Stimulated activated CD8-positive, alpha-beta memory T cell treated with anti-CD3 and anti-CD28 coated beads, Interleukin-4, amount 100 ng/mL, for 24 hours (primary cell): ENCODE measurements at places on chromosomes 13 and 19.
A peak's percentile ranks its signal among the peaks of the same experiment; 100 is the strongest.

DNA sequence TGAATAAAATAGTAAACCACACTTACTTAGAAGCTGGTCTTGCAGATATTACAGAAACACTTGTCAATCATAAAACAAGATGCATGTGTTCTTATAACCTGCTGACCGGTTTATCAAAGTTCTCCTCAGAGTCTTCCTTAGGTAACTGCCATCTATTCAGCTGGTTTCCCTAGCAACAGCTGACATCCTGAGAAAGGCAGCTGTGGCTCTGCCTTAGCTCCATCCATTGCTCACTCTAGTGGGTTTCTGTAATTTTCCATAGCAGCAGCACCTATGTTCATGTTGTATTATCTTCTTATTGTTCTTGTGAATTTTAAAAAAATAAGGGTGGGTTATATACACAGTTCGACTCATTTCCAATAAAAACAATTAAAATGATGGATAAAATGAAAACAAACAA, 87.8 kb downstream of the RAP2A start:
- no peak for DNase-seq

GRCh38 chr19:37874784-37875183, 31.6 kb downstream of the WDR87 start:
- no peak for DNase-seq

DNA sequence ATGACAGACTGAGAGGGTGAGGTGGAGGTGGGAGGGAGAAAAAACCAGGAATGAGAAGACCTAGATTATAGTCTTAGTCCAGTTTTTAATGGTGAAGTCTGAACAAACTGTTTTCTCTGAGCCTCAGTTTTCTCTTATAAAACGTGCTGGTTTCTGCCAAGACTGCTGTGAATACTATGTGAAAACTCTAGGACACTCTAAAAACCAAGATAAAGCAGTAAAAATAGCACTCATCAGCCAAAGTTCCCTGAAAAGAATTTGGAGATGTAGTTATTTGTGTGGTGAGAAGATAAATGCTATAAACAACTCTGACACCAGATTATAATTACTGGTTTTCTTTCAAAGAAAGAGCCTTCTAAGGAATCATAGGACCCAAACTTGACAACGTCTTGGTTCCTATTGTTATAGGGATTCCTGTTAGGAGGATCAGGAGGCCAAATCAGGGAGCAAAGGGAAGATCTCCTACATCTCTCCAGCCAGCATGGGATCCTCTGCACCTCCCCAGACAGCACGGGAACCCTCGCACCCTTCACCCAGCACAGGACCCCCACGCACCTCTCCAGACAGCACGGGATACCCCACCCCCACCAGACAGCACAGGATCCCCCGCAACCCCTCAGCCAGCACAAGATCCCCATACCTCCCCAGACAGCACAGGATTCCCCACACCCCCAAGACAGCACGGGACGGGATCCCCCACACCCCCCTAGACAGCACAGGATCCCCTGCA, 130.2 kb downstream of the MIPEP start:
- DNase-seq = no peak

DNA sequence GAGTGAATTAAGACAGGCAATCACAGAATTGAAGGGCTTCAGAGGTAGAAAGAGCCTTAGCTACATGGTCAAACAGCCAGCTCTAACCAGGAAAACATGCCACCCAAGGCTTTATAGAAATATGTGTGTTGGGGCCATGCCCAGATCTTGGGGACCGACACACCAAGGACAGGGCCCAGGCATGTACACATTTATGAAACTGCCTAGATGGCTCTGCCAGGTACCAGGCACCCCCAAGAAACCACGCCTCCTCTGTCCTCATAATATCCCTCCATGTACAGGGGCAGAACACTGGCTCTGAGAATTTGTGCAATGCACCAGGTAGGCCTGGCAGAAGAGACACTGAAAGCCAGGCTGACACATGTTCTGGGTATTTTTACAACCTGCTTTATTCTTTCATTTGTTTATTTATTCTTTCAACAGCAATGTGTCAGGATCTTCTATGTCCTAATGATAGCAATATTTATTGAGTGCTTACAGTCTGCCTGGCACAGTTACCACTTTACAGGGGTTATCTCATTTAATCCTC, 137.9 kb upstream of the LSM14A start:
- no peak for DNase-seq

GRCh38 chr13:66265371-66265770, 964.8 kb downstream of the PCDH9 start:
- DNase-seq = no peak

DNA sequence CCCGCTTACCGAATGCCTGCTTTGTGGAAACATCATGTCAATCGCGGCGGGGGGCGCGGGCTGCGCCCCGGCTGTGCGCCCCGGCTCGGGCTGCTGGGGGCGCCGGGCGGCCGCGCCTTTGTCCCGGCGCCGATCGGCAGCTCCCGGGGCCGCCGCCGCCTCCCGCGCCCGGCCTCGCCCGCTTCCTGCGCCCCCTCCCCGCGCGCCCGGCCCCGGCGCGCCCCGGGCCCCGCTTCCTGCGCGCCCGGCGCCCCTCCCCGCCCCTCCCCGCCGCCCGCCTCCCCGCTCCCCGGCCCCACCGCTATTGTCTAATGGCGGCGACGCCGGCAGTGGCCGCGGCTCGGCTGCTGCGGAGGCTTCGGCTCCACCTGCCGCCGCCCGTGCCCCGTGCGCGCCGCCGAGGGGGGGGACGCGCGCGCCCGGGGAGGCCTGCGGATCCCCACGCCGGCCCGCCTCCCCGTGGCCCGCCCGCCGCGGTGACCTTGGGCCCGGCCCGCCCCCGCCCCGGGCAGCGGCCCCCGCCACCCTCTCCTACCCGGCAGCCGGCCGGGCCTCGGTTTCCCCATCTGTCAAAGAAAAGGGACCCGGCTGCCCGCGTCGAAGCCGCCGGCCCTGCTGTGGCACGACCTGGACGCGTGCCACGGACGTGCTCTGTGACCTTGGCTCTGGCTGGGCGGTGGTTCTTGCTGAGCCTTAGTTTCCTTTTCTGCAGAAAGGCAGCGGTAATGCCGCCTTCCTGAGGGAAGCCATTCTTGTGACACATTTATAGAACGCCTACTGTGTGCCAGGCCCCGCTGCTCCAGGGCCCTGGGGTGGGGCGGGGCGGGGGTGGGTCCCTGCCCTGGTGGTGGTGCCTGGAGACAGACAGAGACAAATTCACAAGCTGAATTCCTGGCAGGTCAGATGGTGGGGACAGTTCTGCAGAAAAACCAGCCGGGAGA, at the start of gene TLE5:
TSS of gene TLE5 (minus strand) at position 331 of the 941 bp plus-strand sequence. CDS start at position 36, 295 bp downstream.
- DNase-seq = peak; percentile 47
